Stimulated activated CD4-positive, alpha-beta T cell treated with anti-CD3 and anti-CD28 coated beads, TNF-alpha, amount 100 ng/mL, for 4 hours (primary cell): ENCODE measurements at places on chromosomes 16 and 17.

DNA sequence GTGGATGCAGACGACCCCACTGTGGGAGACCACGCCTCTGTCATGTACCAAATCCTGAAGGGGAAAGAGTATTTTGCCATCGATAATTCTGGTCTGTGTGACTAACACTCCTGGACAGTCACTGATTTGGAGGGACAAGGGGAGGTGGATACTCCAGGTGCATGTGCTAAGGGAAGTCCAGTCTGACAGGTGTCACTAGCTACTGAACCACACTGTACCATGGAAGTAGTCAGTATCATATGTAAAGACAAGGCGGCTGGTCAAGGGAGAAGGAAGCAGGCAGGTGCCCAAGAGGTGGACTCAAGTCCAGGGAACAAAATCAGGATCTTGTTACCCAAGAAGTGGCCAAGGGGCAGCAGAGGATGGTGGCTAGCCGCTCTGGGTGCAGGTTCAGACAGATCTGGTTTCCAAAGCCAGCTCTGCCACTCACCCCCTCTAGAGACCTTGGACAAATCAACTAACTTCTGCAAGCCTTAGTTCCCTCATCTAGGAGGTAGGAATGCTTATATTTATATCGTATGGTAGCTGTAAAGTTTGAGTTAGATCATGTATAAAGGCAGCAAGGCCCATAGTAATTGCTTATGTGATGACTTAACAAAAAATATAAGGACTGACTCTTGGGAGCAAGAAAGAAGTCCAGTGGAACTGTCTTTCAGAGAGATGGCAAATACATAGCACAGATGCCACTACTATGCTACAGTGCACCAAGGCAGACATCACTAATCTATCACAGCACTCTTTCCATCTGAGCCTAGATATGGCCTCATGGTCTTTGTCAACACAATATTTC, 22.1 kb downstream of the CDH5 start:
- DNase-seq: no peak

DNA sequence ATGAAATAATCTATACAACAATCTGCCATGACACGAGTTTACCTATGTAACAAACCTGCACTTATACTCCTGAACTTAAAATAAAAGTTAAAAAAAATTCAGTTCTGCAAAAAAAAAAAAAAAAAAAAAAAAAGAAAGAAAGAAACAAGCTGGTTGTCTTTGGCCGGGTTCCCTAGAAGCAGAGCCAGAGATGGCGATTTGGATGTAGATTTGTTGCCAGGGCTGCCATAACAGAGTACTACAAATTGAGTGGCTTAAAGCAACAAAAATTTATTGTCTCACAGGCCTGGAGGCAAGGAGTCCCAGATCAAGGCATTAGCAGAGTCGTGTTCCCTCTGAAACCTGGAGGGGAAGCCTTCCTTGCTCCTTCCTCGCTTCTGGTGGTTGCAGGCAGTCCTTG, 20.4 kb downstream of the SYT17 start:
- DNase-seq: no peak

DNA sequence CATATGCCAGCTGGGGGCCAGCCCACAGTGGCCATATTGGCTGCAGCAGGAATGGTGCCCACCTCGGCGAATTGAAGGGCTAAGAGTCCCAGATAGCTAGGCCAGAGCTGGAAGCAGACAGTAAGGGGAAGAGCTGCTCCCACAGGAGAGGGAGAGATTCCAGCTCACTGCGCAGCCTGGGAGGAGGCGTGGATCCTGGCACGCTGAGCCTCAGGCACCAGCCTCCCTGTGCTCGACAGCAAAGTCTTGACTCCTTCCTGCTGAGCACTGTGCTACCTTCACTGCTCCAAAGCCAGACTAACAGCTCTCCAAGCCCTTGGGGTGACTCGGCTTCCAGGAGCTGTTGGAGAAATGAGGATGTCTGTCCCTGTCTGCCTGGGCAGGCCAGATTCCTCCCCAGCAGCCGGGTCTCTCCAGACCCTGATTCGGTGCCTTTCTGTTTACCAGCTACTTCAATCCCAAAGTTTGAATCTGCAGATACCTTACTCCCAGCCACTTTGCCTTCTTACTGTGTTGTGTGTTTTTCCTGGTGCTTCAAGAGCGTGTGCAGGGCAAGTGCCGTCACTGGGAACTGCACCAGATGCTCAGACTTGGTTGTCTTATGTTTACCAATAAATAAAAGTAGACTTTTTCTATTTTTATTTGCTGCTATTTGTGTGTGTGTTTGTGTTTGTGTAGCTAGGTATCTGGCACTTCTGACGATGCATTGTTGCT, 9.1 kb downstream of the CBX2 start:
- no peak for DNase-seq

- no peak for DNase-seq
Measured at GRCh38 chr17:61634942-61635538, 44.0 kb upstream of the NACA2 start.

DNA sequence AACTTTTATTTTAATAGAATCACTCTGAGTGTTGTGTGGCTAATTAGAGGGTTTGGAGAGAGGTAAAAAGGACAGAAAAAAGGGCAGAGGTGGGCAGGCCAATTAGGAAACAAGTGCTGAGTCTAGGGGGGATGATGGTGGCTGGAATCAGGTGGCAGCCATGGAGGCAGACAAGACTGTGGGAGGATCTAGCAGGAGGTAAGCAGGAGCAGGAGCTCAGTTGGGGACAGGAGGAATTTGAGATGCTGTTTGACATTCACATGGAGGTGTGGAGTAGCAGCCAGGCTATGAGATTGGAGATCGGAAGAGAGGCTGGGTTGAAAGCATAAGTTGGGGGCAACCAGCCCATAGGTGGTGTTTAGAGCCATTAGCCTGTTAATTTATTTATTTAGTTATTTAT, 3.7 kb upstream of the MT4 start:
- no peak for DNase-seq

DNA sequence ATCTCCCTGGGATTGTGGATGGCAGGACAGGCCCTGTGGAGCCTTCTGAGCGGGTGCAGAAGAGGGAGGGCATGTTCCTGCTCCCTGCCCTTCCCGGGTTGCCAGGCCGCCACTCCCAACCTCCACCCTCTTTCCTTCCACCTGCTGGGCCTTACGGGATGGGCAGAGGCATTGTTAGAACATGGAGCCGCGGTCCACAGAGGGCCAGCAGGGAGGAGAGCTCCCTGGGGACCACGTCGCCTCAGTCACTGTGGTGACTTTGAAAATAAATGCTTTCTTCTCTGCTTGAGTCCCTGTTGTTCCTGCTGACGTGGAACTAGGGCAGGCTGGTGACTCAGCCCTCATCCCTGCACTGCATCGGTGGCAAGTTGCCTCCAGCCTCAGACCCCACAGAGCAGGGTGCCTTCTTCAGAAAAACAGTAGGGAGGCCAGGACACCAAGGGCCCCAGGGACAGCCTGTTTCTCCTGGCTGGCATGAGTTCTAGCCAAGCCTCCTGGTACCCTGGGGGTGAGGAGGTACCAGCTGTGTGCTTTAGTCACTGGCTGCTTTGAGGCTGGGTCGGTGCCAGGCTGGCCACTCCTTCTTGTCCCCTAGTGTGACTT, 224.9 kb downstream of the SEC14L1 start:
- no peak for DNase-seq

GRCh38 chr17:10018461-10018891, 113.4 kb upstream of the RCVRN start:
- no peak for DNase-seq

DNA sequence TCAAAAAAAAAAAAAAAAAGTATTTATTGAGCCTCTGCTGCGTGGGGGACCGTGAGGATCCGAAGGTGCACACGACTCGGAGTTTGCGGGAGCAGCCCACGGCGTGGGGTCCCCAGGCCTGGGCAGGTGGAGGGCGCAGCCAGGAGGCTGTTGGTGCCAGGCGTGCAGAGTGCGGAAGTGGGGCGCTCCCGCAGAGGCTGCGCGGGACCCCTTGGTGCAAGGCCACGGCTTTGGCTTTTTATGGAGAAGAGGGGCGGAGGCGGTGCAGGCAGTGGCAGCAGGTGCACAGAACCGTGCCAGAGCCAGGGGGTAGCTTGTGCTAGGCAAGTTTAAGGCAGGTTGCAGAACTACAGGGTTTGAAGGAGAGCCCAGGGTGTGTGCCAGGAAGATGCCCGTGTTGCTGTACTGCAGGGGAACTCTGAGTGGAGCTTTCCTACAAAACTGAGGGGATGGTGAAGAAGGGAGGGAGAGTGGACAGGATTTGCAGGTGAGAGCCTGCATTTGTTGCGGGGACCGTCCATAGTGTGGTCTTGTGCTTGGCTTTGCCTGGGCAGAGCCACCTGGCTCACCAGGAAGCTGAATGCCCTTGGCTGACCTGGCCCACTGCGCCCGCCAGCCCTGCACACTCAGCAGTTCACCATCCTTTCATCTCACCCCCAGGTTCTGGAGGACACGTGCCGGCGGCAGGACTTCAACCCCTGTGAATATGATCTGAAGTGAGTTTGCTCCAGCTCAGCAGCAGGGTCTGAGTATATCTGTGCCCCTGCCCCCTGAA, 1.3 kb downstream of the ASPSCR1 start:
- no peak for DNase-seq

DNA sequence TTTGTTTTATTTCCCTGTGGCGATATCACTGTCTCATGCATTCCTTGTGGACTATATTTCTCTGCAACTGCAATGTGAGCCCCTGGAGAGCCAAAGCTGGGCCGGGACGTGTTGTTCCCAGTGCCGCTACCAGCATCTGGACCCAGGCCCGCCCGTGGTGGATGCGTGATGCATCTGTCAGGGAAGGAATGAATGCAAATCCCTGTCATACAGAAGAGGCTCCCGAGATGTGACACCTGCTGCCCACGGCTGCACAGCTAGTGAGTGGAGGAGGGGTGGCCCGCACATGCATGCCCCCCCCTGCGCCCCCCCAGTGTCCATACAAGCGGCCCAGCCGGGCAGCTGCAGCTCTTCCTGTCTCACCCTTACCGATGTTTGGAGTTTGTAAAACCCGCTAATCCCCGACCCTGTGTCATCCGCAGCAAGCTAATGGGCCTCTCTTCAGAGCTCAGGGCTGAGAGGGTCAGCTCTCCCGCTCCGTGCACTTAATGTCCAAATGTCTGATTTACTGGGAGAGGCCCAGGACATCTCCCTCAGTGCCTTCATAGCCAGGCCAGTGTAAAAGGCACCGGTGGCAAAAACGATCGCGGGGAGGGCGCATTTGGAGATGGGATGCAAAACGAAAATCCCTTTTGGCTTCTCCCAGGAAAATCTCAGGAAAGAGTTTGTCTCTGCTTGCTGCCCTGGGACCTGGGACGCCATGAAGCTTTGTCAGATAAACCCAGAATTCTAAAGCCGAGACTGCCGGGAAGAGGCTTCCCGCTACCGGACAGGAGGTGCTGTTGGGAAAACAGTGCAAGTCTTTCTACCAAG, 91.8 kb downstream of the FOXL1 start:
- no peak for DNase-seq

DNA sequence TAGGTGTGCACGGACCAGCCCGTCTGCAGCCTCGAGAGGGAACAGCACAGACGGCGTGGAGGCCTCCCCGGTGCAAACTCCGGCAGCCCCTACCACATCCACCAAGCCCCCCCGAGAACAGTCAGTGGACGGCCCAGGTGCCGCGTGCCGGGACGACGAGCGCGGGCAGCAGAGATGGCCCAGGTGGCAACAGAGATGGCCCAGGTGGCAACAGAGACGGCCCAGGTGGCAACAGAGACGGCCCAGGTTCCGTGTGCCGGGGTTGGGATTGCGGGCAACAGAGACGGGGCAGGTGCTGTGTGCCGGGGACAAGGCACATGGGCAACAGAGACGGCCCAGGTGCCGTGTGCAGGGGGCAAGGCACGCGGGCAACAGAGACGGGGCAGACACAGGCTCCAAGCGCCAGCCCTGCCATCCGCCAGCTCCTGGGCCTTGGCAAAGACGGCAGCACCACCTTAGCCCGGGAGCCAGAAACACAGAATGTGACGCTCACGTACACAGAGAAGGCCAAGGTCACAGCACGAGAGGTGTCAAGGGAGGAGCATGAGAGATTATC, 31.1 kb downstream of the RPH3AL start:
- DNase-seq: no peak

DNA sequence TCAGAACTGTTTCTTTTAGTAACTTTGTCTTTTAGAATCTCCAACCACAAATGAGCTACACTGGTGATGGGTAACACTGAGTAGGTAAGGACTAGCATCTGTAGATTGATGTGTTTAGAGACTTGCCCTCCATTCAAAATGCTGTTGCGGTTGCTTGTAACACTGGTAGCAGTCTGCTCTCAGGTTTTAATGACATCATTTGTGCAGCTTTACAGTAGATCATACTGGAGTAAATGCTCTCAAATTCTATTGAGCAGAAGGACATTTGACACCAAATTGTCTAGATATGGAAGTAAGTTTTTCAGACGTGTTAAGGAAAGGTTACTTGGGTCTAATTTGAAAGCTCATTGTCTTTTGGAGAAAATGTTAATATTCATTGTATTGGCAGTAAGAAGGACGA, 98.8 kb downstream of the NLK start:
- DNase-seq: no peak

- no peak for DNase-seq
Measured at GRCh38 chr16:11403534-11403795, 58.2 kb downstream of the RMI2 start.

GRCh38 chr16:76371441-76371840, 94.2 kb downstream of the CNTNAP4 start:
- DNase-seq: no peak

DNA sequence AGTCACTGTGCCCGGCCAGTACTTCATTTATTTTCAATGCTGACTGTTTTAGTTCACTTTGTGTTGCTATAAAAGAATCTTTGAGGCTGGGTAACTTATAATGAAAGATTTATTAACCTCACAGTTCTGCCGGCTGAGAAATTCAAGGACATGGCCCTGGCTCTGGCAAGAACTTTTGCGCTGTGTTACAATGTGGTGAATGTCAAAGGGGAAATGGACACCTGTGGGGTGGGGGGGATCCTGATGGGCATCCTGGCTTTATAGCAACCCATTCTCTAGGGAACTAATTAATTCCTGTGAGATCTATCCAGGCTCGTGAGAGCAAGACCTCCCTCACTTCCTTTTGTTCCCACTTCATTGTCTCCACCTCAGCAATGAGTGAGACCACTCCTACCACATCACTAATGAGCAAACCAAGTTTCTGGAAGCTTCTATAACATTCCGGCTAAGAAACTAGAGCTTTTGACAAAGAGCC, 17.1 kb upstream of the CDH3 start:
- no peak for DNase-seq

GRCh38 chr17:14775731-14776492, 475.0 kb downstream of the HS3ST3B1 start:
- DNase-seq: no peak

GRCh38 chr17:72710202-72710601, 382.3 kb downstream of the SLC39A11 start:
- DNase-seq: no peak

- no peak for DNase-seq
Measured at GRCh38 chr17:37429453-37429852, 22.8 kb downstream of the TADA2A start.
